ENCODE measurements at places on chromosomes 6 and 20. TPM values are rescaled to one million over a fixed set of nuclear protein-coding genes. Genes with fewer than 3 reads are reported as not detected.

DNA sequence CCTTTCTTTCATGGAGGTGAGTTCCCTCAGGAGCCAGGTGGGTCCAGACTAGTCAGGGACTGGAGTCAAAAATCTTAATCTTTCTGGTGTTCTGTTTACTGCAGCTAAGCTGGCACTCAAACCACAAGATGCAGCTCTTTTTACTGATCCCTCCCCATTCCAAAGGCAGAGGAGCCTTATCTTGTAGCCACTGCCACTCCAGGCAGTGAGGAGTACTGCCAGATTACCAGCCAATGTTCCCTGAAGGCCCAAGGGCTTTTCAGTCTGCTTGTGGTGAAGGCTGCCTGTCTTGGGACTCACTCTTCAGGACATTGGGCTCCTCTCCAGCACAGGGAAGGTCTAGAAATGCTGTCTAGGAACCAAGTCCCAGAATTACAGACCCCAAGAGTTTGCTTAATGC is 490.4 kb upstream of the ADGRB3 start:
- DNase-seq: no peak

GRCh38 chr20:3739054-3739925 is 6.8 kb downstream of the HSPA12B start:
- no peak for DNase-seq

DNA sequence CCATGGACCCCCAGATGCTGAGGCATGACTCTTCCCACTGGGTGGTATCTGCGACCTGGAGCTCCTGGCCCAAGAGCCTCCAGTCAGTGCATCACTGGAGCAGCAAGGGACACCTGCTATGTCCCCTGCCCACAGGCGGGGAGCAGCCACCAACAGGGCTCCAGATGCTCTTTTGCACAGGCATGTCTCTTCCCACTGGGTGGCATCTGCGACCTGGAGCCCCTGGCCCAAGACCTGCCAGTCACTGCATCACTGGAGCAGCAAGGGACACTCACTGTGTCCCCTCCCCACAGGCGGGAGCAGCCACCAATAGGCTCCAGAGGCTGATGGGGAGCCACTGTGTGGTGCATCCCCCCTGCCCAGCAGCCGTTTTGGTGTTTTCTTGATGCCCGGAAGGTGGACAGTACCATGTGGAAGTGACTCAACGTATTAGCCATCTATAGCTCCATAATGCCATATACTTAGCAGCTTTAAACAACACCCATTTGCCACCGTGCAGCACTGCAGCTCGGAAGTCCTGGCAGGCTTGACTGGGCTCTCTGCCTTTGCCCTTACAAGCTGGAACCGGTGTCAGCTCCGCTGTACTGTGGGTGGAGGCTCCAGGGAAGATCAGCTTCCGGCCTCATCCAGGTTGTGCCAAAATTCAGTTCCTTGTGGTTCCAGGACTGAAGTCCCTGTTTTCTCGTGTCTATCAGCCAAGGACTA is 124.9 kb upstream of the CST7 start:
- DNase-seq: no peak

DNA sequence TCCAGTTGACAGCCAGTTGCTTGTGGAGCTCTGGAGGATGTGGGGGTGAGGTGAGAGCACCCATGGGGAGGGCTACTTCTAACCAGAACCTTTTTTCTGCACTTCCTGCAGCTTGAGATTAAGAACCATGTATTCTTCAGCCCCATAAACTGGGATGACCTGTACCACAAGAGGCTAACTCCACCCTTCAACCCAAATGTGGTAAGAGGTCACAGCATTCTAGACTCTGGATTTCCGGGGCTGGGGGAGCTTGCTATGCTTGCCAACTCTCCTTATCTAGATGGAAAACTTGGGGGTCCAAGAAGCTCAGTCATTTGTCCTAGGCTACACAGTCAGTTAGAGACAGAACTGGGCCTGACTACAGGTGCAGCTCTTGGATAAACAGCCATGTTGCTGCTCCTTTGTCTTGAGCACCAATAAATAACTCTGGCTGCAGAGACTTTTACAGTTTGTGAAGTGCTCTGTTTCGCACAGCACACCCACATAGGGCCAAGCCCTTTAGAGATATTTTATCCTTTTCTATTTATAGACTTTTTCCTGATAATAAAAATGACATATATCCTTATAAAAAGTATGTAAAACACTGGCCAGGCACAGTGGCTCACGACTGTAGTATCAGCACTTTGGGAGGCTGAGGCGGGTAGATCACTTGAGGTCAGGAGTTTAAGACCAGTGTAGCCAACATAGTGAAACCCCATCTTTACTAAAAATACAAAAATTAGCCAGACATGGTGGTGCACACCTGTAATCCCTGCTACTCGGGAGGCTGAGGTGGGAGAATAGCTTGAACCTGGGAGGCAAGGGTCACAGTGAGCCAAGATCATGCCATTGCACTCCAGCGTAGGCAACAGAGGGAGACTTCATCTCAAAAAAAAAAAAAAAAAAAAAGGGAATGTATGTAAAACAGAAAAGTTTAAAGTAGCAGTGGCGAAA is 10.6 kb upstream of the IFT52 start:
- no peak for DNase-seq

DNA sequence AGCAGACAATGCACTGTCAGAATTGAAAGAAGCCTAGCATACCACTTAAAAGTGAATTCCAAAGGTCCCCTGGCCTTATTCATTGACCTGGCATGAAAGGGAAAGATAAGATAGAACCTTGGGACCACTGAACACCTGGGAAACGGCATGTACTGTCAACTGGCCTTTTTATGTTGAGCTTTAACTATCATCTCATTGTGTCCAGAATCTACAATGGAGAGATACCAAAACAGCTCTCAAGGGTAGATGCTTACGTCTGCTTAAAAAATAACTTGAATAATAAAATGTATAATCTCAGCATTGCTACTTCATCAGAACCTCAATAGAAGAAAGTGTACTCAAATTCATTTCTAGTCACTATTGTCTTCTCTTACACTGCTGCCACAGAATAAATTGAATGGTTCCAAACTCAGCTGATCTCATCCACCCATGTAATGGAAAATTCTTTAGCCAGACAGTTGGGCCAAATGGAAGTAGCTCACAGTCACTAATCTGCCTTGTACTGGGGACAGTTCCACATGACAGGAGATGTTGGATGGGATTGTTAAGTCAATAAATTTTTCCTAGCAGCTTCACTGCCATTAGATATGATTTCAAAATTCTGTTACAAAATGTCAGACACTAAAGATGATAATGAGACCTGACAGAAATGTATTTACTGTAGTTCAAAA is 93.8 kb downstream of the MLIP start:
- DNase-seq: no peak

DNA sequence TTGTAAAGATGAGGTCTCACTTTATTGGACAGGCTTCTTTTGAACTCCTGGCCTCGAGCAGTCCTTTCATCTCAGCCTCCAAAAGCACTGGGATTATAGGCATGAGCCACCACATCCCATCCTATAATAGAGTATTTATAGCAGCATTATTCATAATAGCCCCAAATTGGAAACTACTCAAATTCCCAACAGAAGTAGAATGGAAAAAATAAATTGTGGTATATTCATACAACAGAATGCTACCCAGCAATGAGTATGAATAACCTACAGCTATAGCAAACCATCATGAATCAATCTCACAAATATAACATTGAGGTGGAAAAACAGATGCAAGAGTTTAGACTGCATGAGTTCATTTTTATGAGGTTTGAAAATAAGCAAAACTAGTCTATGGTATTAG is 84.8 kb upstream of the BTBD3 start:
- DNase-seq: no peak

GRCh38 chr20:40844332-40844731 is 155.3 kb upstream of the MAFB start:
- no peak for DNase-seq

GRCh38 chr6:136880748-136881460 is 41.2 kb upstream of the SLC35D3 start:
- no peak for DNase-seq

DNA sequence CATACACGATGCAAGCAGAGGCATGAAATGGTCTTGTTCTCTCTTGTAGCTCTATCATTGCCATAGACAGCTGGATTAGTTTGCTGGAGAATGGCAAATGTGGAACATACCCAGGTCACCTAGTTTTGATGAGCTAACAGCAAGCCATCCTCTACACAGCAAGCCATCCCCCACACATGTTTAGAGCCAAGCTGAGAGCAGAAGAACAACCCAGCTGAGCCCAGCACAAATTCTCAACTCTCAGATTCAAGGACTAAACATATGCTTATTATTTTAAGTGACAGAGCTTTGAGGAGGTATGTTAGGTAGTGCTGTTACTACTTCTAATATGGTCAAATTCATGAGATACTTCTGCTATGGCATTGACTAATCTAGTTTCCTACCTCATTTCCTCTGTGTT is 230.3 kb downstream of the OTOR start:
- DNase-seq: no peak

GRCh38 chr6:347951-348859 is 43.3 kb upstream of the IRF4 start:
- no peak for DNase-seq

DNA sequence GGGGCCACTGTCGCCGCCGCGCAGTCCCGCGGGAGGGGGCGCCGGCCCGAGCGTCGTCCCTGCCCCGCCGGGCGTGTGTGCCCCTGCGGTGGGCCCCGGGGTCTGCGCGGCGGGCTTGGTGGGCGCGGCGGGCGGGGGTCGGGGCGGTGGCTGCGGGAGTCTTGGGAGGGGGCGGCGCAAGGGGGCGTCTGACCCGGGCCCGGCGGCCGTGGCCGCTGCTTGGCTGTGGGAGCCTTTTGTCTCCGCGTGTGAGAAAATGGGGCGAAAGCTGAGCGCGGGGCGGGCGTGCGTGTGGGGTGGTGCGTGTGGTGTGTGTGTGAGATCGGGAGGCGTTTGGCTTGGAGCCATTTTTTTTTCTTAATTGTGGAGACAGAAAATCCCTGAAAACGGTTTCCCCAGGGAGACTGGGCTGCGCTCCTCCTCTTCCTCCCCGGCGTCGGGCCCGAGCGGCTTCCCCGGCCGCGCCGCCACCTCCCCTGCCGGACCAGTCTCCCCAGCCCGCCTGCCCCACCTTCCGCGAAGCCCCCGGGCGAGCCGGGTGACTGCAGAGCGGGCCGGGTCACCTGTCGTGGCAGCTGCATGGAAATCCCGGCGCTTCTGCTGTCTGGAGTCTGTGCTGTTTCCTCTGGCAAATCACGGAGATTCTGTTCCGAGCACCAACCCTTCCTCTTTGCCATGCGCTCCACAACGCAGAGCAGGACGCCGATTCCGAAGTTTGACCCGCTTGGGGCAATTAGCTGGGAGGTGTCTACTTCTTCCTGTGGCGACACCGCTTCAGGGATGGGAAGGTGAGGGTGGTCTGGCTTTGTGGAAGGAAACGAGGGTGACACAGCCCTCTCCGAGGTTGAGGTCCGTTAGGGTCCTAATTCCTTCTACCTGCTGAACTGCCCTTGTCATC is 64.4 kb downstream of the GTF2H5 start:
- DNase-seq: peak; percentile 71

GRCh38 chr20:40006168-40006860 is 682.7 kb downstream of the MAFB start:
- DNase-seq: no peak

GRCh38 chr20:33791021-33791420 is 20.1 kb upstream of the CHMP4B start:
- no peak for DNase-seq

DNA sequence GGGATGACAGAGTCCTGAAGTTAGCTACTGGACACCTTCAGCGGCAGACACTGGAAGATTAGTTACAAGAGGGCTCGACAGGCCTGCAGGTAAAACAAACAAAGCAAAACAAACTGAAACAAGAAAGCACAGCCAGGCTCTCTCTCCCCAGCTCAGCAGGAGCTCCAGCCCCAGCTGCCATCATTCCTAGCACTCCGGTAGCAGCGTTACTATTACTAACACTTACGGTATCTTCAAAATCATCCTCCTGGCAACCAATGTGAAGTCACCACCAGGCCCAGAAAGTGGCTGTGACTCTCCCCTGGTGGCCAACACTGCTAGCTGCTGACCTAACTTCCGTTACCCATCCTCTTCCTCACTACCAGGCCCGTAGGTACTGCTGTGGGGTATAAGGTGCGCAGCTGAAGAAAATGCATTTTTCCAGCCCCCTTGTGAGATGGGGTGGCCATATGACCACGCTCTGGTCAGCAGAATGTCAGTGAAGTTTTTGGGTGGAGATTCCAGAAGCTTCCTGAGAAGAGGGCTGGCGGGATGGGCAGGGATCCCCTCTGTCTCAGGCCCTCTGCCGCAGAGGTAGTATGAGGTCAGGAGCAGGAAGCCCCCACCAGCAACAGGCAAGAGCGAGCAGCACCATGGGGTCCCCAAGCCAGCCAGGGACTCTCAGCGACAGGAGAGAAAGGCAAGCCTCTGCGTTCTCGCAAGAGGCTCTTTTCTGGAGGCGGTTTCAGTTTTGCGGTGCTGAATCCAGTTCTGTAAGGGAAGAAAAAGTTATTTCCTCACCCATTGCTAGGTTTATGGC is 37.4 kb upstream of the TBXT start:
- DNase-seq: no peak

GRCh38 chr6:130995783-130996447 is 67.1 kb downstream of the EPB41L2 start:
- no peak for DNase-seq

- DNase-seq: no peak
These were observed 171.7 kb downstream of the BACH2 start for GRCh38 chr6:90124874-90125510.

DNA sequence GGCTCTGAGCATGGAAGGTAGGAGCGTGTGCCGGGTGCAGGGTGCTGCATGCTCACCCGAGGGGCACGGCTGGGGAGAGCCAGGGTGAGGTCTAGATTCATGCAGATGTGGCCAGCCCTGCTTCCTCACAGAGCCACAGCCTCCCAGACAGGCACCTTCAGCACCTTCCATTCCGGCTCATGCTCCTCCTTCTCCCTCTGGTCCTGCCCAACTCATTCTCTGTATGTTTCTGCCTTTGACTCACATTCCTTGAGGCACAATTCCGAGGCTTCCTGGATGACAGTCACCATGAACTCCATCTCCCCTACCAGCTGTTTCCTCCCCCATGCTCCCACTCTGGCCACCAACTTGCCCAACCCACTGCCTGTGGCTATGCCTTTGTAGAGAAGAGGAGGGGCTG is 35.4 kb downstream of the DACT2 start:
- DNase-seq: no peak

Gene LAMA4
- not detected for total RNA-seq

Gene BPHL
- 14.3 TPM for total RNA-seq

Gene SLC35F1
- total RNA-seq: not detected

Gene TAF4
- total RNA-seq: 36.9 TPM

Gene ENPP3
- total RNA-seq: 0.25 TPM

Gene GNAS-AS1
- total RNA-seq: 1.5 TPM

Gene C20orf204
- 2.5 TPM for total RNA-seq

Gene DEF6
- 116 TPM for total RNA-seq

Gene OR2H2
- not detected for total RNA-seq

All from B cell (primary cell).